ENCODE measurements at places on chromosomes 7 and 10.

DNA sequence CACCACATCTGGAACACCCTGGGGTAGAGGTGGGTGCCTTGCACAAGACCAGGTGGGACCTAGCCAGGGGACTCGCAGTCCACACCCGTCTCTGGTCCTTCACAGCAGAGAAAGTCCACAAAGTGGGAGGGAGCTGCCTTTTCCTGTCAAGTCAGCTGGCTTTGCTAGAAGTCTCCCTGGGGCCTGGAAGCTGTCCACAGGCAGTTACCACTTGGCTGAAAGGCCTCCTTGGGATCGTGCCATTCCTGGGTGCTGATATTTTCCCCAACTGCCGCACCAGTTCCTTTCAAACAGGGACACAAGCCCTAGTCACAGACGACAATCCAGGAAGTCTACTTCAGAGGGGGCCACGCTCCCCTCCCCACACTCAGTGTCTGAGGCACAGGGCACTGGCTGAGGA is 75.4 kb downstream of the AFAP1L2 start:
- no peak for DNase-seq

DNA sequence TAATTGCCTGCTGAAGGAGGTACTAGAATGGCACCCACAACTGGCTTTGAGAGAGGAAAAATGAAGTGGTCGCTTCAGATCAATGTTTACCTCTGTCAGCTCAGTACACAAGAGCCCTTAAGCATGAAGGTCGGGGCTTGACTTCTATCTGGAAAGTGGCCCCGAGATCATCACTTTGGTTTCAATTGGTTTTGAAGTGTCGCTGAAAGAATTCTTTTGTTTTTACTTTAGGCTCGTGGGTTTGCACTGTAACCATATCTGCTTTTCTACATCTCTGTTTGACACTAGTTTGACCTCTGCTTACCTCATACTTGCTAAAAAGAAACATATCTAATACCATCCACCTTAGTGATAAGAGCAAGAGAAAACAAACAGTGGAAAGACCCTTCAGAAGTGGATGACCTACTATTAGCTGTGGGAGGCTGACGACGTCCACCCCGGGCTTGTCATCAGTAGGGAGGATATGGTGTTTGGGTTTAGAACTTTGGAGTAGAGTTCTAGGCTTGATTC is 361.8 kb downstream of the GATA3 start:
- DNase-seq = no peak

- no peak for DNase-seq
These were observed 17.7 kb upstream of the IGFBP3 start for GRCh38 chr7:45938626-45939302.

- peak; percentile 12 for DNase-seq
These were observed 160.9 kb upstream of the GDF10 start for GRCh38 chr10:47139121-47139520.

- DNase-seq = peak; percentile 32
These were observed 631 bp downstream of the HPS6 start for GRCh38 chr10:102065561-102066398.

DNA sequence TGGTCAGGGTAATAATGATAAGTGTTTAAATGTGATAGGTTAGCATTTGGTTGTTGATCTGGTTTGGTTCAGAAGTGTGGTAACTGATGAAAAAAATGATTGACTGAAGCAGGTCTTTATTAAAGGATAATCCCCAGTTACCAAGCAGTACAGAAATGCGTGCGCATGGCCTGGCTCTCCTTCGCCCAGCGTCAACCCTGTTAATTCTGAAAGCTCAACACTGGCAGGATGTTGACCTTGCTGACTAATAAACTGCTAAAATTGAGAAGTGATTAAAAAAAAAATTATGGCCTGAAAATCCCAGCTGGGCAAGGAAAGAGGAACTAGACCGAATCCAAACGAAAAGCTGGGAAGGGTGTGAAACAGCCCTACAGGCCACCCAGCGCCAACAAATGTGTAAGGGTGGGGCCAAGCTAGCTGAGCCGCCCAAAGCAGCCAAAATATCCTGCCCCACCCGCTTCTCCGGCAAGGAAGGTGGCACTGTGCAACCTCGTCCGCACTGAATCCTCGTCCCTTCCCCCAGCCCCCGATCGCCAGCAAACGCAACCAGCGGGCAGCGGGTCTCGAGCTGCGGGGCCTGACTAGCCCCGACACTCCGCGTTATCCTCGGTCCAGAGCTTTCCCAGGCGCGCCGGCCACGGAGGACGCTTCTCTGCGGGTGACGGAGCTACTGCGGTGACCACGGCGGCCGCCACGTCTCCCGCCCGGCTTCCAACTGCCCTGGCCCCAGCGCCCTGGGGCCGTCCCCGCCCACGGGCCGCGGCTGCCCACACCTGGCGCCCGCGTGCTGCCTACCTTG is 561 bp downstream of the SHTN1 start:
- peak; percentile 23 for DNase-seq

Data from iris pigment epithelial cell (primary cell).